ENCODE measurements at places on chromosomes 5 and 9.

DNA sequence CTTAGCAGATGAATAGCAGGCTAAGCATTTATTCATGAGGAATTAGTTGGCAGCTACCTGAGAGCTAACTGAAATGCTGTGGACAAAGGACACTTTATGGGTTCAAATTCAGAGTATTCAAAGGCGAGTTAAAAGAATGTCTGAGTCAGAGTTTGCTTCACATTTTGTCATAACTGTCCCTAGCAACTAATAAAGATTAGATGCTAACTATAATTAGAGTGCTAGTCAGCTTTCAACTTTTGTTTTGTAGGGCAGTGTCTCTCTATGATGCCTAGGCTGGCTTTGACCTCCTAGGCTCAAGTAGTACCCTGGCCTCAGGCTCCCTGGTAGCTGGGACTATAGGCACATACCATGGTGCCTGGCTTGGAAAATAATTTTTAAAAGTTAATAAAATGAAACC, 4.6 kb downstream of the SMC5 start:
- no peak for DNase-seq

DNA sequence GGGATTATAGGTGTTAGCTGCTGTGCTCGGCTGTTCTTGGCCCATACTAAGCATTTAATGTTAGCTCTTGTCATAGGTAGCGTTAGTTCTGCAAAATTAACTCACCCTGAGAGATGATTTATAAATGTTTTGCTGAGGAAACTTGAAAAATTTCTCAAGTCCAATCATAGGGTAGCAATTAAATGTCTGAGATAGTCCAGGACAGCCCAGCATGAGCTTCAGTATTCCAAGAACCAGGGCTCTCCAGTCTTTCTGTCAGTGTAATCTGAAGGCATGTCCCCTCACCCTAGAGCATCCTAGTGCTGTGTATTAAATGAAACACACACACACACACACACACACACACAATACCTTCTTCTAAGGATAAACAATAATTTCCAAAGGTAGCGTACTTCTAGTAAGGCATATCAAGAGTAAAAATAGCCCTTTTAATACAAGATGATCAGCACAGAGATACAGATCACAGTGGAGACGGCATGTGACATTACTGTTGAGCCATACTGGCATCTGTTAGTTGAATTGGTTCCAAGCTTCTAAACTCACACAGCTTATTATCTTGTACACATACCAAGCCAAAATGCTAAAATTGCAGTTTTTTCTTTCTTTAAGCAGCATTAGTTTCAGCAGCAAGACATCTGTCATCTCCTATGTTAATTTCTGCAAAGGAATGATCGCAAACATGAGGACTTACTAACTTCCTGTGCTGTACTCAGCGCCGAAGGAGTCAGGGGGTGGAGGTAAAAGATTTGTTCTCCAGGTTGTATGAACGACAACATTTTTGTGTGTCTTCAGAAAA, 46.3 kb upstream of the JMY start:
- DNase-seq = peak; percentile 42

DNA sequence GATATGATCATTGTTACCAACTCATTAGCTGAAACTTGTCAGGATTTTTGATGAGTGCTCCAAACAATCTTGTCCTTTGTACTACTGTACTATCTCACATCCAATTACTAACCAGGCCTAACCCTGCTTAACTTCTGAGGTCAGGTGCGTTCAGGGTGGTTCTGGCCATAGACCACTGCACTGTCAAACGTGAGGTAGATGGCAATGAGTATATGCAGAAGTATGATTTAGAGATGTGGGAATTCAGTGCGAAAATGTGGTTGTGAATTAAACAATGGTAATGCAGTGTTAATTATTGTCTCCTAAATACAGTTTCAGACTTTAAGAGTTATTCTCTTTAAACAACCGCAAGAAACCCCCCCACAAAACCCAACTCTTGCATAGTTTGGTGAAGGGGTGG, 86.5 kb downstream of the ANKRD55 start:
- DNase-seq = no peak

GRCh38 chr5:132385326-132386105, 16.0 kb downstream of the SLC22A5 start:
- no peak for DNase-seq

DNA sequence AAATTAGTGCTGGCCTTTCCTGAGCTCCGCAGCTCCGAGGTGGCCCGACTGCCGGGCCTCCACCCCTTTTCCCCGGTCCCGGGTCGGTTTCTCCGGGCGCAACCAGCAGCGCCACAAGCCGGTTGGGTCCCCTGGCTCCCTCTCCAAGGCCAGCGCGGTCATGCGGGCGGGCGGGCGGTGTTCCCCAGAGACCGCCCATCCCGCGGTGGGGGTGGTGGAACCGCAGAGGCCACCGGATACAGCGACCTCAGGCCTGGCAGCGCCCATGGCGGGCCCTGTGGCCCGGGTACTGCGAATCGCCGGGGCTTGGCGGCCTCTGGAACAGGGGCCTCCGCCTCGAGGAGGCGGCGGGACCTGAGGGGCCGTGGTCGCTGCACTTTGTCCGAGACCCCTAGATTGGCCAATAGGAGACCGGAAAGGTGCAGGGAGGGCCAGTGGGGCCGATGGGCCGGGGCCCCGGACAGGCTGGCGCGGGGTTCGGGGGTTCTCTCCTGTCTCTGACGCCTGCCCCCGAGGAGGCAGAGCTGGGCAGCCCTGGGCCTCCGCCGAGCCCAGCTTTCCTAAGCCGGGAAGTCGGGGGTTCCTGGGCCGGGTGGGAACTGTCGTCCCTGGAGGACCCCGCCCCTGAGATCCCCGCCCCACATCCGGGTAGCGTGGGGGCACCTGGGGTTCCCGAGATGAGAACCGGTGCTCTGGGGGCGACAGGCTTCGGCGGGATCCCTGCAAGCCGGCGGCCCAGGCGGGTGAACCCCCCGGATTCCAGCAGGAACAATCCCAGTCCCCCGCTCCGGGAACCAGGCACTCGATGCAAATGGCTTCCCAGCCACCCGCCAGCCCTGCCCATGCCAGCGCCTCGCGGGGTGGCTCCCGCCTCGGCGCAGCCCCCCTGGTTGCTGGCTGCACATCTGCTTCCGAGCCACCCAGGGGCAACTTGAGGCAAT, 293.9 kb downstream of the ZSWIM6 start:
- DNase-seq = no peak

DNA sequence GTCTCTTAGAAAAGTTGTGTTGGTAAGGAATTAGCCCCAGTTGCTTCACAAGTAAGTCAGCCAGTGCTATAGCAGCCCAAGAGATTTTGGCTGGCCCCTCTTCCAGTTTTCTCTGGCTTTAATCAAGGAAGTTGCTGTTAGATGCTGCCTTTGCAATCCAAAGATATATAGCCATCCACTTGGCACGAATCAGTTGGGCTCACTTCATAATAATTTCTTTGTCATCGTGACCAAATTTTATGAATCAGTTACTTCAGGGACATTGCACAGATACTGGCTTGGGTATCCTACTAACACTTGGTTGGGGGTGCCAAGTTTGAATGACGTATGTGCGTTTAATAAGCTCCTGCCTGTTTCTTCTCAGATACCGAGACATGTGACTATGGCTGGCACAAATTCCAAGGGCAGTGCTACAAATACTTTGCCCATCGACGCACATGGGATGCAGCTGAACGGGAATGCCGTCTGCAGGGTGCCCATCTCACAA, 81.5 kb downstream of the VCAN start:
- DNase-seq = no peak

DNA sequence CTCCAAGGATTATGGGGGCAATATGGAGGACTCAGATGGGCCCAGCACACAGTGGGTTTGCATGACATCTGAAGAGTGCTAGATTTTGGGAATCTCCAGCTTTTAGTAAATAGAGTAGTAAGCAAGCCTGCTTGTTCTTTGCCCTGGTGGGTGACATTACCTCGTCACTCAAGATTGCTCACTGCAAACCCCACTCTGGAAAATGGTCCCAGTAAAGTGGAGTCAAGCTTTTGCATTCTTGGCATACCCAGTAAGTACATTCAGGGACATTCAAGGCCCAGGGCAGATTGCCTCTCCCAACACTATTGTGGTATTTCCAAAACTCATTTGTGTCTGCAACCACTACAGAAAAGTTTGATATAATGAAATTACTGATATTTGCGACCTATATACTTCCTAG, 118.5 kb downstream of the INVS start:
- DNase-seq = no peak

GRCh38 chr5:180289433-180289832, 2.5 kb downstream of the MAPK9 start:
- peak; percentile 21 for DNase-seq

DNA sequence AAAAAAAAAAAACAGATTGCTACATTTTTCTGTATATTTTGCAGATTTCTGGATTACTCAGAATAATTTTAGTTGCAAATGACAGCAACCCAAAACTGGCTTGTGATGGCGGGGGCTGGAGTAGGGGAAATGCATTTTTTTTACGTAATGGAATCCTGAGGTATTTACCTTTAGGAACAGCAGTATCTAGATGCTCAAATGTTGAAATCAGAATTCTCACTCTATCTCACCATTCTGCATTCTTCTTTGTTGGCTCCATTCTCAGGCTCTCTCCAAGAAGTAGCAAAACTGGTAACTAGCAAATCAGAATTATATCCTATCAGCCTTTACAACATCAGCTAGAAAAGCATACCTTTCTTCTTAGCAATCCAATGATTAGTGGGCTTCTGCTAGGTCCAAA, 554.3 kb downstream of the PRELID2 start:
- no peak for DNase-seq

DNA sequence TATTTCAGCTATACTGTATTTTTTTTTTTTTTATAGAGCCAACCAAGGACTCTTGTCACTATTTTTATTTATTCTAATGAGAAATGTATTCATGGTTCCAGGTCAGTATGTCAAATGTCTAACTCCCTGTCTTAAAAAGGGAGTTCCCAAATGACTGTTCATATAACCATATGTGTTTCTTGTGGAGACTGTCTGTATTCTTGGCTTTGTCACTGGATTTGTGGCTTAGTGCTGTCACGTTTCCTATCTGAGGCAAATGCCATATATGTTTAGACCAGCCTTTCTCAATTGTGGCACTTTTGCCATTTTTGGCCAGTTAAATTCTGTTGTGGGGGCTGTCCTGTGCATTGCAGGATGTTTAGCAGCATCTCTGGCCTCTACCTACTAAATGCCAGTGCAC, 3.1 kb downstream of the GCNT1 start:
- no peak for DNase-seq

DNA sequence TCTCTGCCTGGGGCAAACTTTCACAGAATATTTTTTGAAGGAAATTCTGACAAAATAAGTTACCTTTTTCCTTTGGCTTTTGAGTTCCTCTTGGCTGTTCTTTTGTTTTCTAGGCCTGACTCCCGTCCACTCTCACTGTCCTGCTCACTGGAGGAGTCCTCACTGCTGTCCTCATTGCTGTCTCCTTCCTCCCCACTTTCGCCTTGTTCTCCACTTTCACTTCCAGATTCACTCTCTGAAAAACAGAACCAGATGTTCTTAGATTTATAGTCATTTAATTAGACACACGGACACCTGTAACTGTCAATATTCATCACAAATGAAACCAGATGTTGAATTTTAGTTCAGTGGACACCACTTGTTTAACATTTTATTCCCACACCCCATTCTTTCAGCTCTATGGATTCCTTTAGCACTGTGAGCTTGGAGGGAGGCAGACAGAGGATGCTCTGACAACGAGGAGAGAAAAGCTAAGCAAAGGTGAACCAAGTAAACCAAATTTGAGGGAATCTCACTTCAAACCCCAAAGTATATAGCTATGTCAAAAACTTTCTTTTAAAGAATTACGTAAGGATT, 180.7 kb downstream of the AP3B1 start:
- DNase-seq = no peak

- DNase-seq = no peak
Observed at GRCh38 chr5:97568382-97568781, 385.3 kb upstream of the RIOK2 start.

- no peak for DNase-seq
Observed at GRCh38 chr9:134455537-134455933, 129.3 kb downstream of the RXRA start.

DNA sequence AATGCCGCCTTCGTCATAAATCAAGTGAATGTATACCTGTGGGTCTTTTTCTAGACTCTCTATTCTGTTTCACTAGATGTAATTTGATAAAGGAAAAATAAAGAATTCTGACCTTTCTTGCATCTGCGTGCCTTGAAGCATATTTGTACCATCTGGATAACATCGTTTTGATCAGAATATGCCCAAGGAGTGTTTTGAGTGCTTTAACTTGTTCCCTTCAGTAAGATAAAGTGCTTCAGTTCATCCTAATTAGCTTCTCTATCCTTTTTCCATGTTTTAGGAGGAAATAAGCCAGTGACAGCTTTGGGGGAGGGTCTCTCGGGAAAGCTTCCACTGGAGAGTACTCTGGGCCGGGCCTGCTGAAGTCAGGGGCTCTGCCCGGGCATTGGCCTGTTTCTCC, 113.5 kb upstream of the DAP start:
- DNase-seq = peak; percentile 77

Measured in NCI-H2171 treated with DMSO at 0.1 percent for 48 hours (cell line).